ENCODE measurements at places on chromosomes 4 and X.
A peak's percentile ranks its signal among the peaks of the same experiment; 100 is the strongest.

GRCh38 chr4:128322311-128322710 lies 34.7 kb upstream of the PGRMC2 start:
- DNase-seq: no peak

- DNase-seq: no peak
These were observed 119.1 kb downstream of the SH3RF1 start for GRCh38 chr4:169151671-169152070.

DNA sequence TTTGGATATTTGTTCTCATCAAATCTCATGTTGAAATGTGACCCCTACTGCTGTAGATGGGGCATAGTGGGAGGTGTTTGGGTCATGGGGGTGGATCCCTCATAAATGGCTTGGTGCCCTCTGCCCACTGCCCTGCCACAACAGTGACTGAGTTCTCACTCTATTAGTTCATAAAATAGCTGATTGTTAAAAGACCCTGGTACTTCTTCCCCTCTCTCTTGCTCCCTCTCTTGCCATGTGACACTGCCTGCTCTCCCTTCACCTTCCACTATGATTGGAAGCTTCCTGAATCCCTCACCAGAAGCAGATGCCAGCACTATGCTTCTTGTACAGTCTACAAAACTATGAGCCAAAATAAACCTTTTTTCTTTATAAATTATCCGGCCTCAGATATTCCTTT lies 182.2 kb downstream of the CAMK2D start:
- no peak for DNase-seq

- DNase-seq: no peak
These were observed 52.1 kb upstream of the RAP2C start for GRCh38 chrX:132271311-132271778.

GRCh38 chr4:6705646-6706045 lies 4.0 kb downstream of the MRFAP1L1 start:
- peak; percentile 38 for DNase-seq

DNA sequence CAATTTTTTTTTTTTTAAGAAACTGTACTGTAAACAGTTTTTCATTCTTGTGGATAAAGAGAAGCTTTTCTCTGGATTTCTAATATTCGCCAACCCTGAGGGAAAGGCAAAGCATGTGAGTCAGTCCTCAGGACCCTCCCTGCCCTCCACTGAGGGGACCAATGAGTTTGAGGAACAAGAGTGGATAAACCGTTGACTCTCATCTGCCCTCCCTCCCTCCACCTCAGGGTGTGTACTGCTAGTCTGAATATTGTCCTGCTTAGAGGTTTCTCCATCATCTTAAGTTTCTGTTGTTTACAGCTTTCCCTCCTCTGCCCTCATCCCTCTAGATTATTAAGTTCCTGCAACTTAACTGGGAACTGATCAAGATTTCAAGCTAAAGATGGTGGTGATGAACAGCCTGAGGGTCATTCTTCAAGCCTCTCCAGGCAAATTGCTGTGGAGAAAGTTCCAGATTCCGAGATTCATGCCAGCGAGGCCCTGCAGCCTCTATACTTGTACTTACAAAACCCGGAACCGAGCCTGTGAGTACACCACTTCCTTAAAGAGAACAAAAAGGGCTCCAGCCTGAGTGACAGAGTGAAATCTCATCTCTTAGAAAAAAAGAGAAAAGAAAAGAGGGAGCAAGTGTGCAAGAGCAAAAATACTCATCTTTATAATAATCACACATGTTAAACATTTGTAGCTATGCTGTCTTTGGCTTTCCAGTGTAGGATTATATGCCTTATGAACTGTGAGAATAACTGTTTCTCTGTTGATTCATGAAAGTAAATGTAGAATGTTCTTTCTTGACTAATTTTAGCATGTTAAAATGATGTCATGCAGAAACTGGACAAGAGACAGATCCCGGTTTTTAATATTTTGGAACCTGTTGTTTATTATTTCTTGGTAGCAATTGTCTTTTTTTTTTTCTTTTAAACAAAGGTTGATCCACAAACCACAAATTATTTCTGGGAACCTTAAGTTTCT lies 11.9 kb downstream of the CA5B start:
- DNase-seq: peak; percentile 7

- DNase-seq: no peak
These were observed 1317.4 kb upstream of the TENM3 start for GRCh38 chr4:180925805-180926204.

GRCh38 chr4:99219072-99219471 lies at the start of gene ADH6:
Gene ADH6, minus strand, starts transcription at chr4:99219246. Its CDS starts 94 bp downstream, at chr4:99219152.
- no peak for DNase-seq

DNA sequence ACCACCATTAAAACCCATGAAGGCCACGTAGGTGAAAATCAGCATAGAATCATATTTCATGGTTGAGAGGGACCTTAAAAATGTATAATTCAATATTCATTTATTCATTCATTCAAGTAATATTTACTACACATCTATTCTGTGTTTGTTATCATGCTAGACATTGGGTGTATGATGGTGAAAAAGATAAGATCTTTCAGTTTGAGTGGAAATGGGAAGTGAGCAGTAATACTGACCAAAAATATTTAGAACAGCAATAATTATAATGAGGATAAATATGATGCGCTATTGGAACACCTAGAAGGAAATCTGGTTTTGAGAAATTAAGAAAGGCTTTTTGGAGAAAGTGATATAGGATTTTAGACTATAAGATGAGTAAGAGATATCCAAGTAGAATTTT lies 28.0 kb downstream of the DKK2 start:
- no peak for DNase-seq

- DNase-seq: peak; percentile 44
These were observed 27.7 kb downstream of the CD38 start for GRCh38 chr4:15805583-15806517.

- no peak for DNase-seq
These were observed 19.0 kb upstream of the SYTL4 start for GRCh38 chrX:100750883-100751282.

GRCh38 chr4:108527723-108528122 lies 92.7 kb upstream of the RPL34 start:
- DNase-seq: no peak

GRCh38 chr4:61294936-61295335 lies 94.8 kb downstream of the ADGRL3 start:
- no peak for DNase-seq

GRCh38 chr4:180560896-180561295 lies 1682.3 kb upstream of the TENM3 start:
- no peak for DNase-seq

GRCh38 chrX:74231625-74232024 lies 72.4 kb upstream of the ZCCHC13 start:
- DNase-seq: no peak

GRCh38 chr4:19684084-19684483 lies 567.6 kb upstream of the SLIT2 start:
- no peak for DNase-seq

GRCh38 chr4:76373919-76374552 lies 46.9 kb downstream of the CCDC158 start:
- no peak for DNase-seq

DNA sequence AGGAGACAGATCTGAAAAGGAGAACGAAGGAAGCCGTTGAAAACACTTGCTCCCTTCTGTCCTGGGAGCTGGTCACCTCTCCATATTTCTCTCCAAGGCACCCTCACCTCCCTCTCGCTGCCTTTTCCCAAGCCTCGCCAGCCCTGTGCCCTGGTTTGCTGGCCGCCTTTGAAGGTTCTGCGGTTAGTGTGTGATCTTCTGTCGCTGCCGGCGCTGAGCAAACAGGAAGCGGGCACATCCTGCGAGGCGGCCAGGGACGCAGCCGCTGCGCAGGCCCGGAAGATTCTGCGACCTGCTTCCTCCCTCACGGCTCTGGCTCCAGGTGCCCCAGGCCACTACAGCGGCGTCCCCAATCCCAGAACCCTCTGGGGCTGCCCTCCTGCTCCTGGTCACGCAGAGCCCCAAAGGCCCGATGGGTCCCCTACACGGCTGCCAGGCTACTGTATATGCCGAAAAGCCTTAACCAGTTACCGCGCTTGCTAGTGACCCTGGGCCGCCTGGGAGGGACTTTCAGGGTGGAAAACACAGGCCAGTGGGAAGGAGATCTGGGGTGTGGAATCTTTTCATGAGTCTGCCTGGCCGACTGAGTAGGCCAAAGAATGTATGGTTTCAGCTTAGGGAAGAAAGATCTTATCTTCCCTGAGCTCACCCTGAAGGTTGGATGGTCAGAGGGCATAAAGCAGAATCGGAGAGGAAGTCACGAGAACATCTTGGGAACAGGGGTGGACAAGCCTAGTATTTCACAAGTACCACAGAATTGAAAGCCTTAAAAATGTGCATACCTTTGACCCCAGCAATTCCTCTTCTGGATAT lies 2.3 kb upstream of the SASH3 start:
- peak; percentile 78 for DNase-seq

DNA sequence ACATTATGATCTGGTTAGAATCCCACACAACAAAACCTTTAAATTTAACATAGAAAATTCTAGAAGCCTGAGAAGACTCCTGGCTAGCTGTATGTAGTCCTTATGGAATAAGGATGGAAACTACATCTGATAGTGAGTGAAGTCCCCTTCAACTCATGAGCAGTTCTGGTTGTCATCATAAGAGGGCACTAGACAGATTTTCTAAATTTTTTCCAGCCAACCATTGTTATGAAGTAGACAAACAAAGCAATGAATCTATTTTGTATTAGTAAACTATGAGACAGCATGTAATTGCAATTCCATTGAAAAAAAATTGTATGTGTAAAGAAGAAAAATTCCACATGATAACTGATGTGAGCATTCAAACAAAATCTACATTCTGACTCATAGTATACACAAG lies 35.2 kb downstream of the PWWP3B start:
- DNase-seq: no peak

GRCh38 chr4:69800599-69800998 lies 40.2 kb upstream of the SULT1B1 start:
- DNase-seq: no peak

- DNase-seq: peak; percentile 65
These were observed 439.1 kb downstream of the INPP4B start for GRCh38 chr4:142406917-142407501.

DNA sequence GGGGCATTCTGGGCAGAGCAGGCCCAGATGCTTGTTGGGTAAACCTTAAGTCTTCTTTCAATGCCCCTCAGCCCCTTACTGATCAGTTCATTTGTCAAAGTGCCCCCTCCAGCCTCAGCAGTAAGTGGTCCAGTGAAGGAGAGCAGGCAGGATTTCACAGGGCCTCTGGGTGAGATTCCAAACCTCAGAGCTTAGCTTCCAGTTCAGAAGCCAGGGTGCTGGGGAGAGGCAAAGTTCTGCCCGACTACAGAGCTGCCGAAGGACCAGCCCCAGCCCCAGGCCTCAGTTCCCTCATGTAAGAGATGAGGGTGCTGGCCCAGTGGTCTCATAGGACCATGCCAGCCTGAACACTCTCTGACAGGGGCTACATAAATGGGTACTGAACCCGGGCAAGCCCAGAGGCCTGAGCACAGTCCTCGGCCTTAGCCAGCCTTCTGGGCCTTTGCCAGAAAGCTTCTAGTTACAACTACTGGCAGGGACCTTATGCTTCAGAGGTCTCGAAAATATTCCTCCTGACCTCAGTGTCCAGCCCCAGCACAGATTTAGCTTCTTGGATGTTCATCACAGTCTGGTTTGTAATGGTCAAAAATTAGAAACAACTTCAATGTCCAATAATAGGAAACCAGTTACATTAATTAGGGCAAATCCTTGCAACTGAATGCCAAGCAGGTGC lies 851 bp upstream of the RIPPLY1 start:
- no peak for DNase-seq

DNA sequence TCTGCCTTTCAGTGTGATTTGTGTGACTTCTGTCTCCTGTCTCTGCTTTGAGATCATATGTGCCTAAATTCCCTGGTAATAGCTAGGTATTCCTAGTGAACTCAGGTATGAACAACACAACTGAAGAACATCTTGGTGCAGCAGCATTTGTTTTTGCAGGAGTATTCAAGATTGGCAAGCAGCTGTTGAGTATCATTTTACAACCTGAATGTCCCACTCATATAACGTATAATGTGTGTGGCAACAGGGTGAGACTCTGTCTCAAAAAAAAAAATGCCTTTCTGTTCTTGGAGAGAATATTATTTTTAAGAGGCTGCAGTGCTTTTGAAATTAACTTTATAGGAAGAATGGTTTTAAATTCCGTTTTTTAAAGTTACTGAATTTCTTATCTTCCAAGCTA lies 7.7 kb downstream of the LSM6 start:
- no peak for DNase-seq

- no peak for DNase-seq
These were observed 1.5 kb downstream of the BEND4 start for GRCh38 chr4:42150653-42151567.

GRCh38 chr4:17273047-17273446 lies 238.8 kb downstream of the QDPR start:
- DNase-seq: no peak

- DNase-seq: peak; percentile 77
These were observed at the start of the genes HMGN5 and SH3BGRL for GRCh38 chrX:81201671-81202455. Gene HMGN5, minus strand, starts transcription at chrX:81201913. Its CDS starts 80,364 bp downstream, at chrX:81121549. Gene SH3BGRL, plus strand, starts transcription at chrX:81202102. Its CDS starts 99 bp downstream, at chrX:81202201.

GRCh38 chrX:68432648-68433047 lies 647 bp downstream of the OPHN1 start:
- DNase-seq: no peak

GRCh38 chrX:17495052-17495451 lies 120.1 kb downstream of the NHS start:
- no peak for DNase-seq

DNA sequence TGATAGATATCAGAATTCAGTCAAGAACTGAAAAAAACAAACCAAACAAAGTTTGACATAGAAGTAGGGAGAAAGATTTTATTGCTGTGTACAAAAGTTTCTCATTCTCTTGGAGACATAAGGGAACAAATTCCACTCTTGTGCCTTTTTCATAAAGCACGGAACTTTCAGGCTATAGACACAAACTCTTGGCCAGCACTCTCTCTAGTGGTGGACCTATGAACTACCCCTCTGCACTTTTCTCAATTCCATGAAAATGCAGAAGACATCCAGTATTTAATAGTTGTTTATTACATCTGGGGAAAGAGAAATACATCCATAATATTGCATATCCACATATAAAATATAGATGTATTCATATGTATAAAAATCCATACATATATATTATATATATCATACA lies 291.6 kb upstream of the HS3ST1 start:
- no peak for DNase-seq

DNA sequence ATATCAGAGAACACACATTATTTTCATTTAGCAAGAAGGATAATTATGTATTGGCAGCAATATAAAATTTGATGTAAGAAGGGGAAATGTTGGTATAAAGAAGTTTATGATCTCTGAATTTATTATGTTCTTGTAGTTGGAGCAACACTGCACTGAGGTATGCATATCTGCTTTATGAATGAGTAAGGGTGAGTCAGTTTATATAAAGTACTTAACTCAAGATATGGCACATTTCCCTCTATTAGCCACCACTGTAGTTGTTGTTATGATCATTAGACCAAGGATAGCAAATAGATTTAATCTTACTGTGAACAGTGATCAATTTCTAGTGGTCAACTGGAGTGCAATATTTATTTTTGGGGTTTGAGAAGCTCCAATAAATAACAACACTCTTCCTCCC lies 66.6 kb downstream of the SNX25 start:
- DNase-seq: no peak

DNA sequence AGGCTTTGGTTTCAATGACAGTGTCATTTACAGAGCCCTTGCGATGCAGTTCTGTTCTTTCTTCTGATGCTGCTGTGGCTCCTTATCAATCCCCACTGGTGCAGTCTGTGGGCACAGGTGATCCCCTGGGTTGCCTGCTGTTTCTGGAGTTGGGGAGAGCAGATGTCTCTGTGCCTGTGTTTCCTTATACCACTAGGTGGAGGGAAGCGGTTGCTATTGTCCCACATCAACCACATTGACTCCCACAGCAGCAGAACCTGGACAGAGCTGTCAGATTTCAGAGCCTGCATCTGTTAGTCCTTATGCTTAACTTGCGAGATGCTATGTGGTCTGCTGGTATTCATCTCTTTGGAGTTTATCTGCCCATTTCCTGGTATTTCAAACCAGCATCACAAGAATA lies 57.7 kb downstream of the NEIL3 start:
- DNase-seq: no peak
